ENCODE measurements at places on chromosomes 12 and 14.

- DNase-seq = no peak
Observed at GRCh38 chr12:21553329-21553675, 27.2 kb downstream of the SPX start.

DNA sequence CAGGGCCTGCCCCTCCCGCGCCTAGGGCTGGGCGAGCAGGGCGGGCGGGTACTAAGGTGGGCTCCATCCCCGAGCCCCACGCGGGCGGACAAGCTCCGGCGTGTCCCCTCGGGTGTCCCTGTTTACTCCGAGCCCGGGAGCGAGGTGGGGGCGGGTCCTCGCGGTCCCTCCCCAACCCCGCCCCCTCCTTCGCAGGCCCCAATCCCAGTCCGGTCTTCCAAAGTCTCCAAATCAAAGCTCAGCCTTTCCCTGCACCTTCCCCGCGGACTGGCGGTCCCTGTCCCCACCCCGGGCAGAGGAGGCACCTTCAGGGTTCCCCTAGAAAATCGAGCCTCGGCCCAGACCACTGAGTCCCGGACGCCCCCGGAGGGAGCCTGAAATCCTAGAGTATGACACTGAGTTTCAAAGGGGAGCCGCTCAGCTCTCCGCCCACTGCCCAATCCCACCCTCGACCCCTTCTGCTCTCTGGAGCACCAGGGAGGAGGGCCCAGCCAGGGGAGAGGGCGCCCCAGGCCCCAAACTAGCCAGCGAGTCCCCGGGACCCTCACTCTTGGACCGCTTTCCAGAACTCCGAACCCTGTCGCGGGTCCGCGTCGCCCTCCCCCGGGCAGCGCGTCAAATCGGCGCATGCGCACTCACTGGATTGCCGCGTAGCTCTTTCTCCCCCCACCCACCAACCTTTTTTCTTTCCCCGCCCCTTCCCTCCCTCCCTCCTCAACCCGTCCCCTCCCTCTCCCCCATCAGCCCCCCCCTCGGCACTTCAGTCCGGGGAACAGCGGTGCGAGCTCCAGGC lies at the start of gene LRP1:
TSS of gene LRP1 (plus strand) at position 758 of the 793 bp plus-strand sequence. CDS start 482 bp downstream, outside the sequence.
- peak; percentile 59 for DNase-seq

DNA sequence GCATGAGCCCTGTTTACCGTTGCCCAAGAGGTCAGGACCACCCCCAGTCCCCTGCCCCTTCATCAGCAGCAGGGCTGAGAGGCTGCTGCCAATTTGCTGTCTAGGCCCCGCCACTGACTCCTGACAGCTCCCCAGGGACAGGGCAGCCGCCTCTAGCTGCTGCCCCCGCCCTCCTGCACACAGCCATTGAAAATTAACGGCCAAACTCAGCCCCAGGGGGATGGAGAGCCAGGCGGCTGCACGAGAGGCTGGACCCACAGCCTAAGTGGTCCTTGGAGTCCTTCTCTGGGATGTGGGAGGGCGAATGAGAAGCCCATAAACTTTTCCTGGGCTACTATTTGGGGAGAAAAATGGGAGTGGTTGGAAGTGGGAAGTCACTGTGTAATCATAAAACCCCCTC lies 4.6 kb downstream of the FOXN4 start:
- DNase-seq = no peak

- no peak for DNase-seq
Observed at GRCh38 chr14:105021656-105022275, 883 bp upstream of the CDCA4 start.
